Adipose tissue (tissue), 3 donors: ENCODE measurements at places on chromosomes 1 and 21. TPM values are rescaled to one million over a fixed set of nuclear protein-coding genes. Genes with fewer than 3 reads are reported as not detected.

The LRRN2 gene
- 3.1 TPM for polyA plus RNA-seq

The APOBEC4 gene
- not detected for polyA plus RNA-seq

The PLPP3 gene
- polyA plus RNA-seq, result 174 TPM

The ANGPTL3 gene
- polyA plus RNA-seq, result not detected

The ZNF593OS gene
- polyA plus RNA-seq, result not detected

The DISP3 gene
- polyA plus RNA-seq, result not detected

The NMNAT2 gene
- 1.9 TPM for polyA plus RNA-seq

The FRRS1 gene
- 1.3 TPM for polyA plus RNA-seq
